ENCODE measurements at places on chromosomes 16 and 17.

DNA sequence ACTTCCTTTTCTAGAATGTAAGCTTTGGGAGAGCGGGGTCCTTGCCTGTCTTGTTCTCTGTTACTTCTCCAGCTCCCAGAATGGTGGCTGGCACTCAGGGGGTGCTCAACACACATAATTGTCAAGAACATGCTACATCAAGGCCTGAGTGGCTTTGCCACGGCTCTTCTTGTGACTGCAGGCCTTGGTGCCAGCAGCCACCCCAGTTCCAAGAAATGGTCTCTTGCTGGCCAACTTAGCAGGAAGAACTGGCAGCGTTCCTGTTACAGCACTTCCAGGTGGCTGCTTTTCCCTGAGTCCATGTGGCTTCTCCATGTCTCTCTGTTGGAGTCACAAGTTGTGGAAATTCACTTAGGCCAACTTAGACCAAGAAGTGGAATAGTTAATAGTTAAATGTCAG, 36.1 kb downstream of the PRKCB start:
- peak; percentile 94 for DNase-seq

GRCh38 chr16:17026600-17027242, 444.0 kb downstream of the XYLT1 start:
- DNase-seq = no peak

DNA sequence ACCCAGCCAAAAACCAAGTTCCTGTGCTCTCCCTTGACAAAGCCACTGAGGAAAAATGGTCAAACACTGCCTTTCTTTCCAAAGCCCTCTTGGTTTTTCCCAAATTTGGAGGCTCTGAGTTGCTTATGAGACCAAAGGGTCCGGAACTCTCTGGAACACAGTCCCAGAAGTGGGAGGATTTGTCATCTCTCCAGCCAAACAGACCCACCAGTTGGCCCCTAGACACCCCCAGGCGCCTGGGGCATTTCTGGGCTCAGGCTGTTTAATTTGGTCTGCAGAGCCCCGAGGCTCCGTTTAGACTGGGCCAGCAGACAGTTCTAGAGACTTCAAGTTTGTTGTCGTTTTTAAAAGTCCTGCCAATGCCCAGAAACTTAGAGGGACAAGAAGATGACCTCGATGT, 239.1 kb downstream of the SEC14L1 start:
- no peak for DNase-seq

DNA sequence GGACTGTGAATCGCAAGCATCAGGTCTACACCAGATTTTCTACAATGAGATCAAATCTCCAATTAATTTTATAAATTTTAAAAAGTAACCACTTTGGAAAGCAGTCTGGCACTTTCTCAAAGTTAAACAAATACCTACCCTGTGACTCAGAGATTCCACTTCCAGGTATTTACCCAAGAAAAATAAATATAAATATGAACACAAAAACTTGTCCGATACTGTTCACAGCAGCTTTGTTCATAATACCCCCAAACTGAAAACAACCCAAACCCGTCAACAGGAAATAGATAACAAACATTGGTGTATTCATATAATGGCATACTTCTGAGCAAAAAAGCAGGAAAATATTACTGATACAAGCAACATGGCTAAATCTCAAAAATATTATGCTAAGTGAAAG, 12.1 kb downstream of the ZDHHC7 start:
- DNase-seq = no peak

GRCh38 chr17:7016886-7017826, 4.7 kb downstream of the RNASEK start:
- DNase-seq = no peak

DNA sequence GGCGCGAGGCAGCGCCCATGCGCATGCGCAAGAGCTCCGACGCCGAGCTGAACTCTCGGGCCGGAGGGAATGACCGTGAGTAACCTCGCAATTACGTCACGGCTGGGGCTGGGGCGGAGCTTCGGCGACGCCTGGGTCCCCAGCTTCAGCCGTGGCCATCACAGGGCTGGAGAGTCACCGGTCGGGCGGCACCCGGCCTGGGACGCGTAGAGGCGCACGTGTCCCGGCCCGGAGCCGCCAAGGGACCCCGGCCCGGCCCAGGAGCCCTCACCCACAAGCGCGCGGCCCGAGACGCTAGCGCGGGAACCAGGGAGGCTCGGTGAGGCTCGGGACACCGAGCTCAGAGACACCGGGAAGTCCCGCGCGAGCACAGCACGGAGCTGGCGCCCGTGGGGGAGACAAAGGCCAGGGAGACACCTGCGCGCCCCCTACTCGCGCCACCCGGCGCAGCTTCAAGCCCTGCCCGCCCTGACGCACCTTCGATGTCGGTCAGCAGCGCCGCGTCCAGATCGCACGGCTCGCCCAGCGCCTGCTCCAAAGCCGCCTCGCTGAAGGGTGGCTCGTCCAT, 452 bp downstream of the SREBF1 start:
- peak; percentile 98 for DNase-seq

Data from cerebellar cortex (tissue), 1 donor.